ENCODE measurements at places on chromosomes 1 and 21.
A peak's percentile ranks its signal among the peaks of the same experiment; 100 is the strongest.

DNA sequence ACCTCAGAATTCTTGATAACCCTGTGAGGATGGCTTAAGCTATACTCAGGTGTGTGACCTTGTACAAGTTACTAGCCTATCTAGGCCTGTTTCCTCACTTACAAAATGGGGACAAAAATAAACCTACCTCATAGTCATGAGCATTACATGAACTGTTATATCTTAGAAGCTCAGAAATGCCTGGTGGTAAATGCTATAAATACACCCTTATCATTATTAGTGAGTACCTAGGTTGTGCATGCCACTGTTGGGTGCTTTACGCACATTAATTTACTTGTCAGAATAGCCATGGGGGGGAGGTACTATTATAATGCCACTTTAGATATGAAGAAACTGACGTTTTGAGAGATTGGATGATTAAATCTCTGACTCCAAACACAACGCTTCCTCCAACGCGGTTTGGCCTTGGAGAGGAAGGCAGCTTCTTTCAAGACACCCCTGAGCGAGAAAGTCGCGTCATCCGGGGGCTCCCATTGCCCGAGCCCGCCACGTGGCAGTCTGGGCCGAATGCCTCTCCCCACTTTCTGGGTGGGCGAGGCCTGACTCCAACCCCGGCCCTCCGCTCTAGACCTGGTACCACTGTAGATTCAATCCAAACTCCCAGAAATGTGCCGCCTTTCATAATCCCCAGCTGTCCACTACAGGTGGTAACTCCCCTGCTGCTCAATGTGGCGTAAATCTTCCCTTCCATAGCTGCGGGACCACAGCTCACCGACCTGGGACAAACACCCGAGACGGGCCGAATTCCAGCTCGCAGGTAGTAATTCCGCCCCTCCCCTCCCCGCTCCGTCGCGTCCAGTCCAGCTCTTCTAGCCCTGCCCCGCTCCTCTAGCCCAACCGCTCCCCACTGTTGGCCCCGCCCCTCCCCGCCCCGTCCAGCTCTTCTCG is 771 bp upstream of the RAD54L start:
- DNase-seq, result peak; percentile 56

- peak; percentile 44 for DNase-seq
Observed at GRCh38 chr1:16032388-16033102, 10.7 kb downstream of the CLCNKA start.

- no peak for DNase-seq
Observed at GRCh38 chr1:246450611-246451251, 56.3 kb downstream of the SMYD3 start.

DNA sequence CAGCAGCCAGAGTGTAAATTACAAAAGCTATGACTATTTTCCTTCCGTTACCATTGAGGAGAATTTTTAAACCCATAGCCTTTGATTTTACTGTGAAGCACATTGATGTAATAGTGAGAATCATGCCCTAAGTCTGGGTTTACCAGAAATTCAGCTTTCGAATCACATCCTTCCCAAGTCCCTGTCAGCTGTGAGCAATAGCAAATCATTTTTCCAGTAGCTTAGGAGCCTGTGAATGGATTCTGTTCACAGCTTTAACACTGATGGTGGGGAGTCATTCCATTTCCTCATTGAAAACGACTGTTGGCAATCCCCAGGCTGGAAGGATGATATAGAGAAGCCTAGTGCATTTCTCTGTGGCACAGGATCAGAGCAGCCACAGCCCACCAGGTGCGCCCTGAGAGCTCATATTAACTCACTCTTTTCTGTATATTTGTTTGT is 82.2 kb upstream of the C1orf105 start:
- DNase-seq, result no peak

DNA sequence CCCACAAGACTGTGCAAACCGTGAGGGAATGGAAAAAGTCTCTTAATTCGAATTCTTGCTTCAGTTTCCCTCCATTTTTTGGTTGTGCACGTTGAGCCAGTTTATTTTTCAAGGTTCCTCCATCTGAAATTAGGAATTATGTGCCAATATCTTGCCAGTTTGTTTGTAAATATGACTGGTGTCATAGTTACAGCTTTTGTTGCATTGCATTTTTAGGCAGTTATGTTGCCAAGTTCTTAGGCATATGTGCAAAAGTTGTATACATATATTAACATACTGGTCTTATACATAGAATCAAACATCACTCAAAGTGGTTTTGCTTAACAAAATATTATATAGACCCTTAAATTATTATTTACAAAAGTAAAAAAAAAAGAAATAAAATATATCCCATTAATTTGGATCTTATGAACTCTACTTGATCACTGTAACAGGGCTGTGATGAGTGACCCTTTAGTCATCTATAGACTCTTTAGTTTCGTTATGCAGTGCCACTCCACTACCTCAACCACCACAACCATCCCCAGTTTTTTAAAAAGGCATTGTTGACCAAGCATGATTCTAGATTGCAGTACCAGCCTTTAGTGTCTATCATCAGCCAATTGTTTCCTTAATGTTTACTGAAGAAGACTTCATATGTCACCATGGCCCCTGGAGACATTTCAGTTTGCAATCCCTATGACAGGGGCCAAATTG is 20.9 kb upstream of the DYNLT5 start:
- DNase-seq, result no peak

DNA sequence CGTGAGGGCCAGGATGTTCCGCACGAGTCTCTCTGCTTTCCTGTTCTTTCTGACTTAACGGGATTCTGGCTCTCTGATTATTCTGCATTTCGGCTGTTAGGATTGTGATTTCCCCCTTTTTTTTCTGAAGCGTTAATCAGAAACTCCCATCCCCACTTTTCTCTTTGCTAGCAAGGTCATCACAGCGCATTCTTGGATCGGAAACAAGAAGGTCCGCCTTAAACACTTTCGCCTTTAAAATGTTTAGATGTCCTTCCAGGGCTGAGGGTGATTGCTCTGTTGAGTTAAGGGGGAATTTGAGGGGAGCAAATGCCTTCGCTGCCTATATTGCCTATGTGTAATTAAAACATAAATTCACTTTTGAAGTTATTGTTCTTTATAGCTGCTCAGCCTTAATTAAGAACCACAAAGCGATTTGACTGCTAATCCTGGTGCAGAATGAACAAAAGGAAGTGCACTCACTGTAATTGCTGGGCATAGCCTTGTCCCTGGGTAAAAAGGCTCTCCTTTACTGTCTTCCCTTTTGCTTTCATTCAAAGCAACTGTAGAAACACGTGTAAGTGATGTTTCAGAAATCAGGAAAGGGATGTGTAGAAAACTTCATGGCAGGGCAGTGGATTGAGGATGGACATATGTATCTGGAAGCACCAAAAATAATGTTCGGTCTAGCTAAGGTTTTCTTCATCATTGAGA is 1.2 kb downstream of the LAMC1 start:
- DNase-seq, result no peak

DNA sequence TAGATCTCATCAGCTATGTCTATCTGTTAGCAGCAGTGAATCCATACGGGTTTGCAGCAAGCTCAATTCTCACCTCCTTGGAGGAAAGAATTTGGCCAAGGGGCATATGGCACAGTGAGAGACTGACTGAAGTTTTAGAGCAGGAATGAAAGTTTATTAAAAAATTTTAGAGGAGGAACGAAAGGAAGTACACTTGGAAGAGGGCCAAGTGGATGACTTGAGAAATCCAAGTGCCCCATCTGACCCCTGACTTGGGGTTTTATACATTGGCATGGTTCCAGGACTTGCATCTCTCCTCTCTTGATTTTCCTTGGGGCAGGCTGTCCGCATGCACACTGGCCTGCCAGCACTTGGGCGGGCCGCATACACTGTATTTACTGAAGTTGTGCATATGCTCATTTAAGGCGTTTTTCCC is 9.2 kb upstream of the OSBPL9 start:
- no peak for DNase-seq

DNA sequence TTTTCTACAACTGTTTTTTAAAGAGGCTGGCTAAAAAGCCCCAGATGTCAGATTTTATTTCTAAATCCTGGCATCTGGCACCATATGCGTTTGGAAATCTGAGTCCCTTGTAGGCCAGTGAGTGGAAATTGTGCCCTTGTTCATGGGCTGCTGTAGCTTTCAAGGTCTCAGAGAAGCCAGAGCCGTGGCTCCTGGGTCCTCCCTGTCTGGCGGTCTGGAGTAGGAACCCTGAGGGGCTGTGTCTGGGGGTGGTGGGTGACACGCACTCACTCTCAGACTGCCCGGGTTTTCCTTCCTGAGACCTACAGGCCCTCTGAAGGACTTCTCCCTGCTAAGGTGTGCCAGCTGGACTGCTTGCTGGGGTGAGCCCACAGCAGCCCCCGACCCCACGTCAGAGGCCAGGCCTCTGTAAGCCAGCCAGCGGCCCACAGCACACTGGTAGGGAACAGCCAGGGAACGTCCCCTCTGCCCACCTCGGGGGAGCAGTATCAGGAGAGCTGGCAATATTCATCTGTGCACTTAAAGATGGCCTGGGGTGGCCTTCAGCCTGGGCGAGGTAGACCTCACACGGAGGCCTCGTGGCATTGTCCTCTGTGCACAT is 151.5 kb downstream of the PEX14 start:
- no peak for DNase-seq

DNA sequence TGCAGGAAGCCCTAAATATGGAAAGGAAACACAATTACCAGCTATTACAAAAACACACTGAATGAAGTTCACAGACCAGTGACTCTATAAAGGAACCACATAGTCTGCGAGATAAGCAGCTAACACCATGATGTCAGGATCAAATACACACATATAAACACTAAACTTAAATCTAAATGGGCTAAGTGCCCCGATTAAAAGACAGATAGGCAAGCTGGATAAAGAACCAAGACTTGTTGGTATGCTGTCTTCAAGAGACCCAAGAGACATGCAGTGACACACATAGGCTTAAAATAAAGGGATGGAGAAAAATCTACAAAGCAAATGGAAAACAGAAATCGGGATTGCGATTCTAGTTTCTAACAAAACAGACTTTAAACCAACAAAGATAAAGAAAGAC is 121.9 kb downstream of the SLC5A9 start:
- DNase-seq, result no peak

GRCh38 chr1:184143449-184143848 is 91.9 kb downstream of the TSEN15 start:
- no peak for DNase-seq

DNA sequence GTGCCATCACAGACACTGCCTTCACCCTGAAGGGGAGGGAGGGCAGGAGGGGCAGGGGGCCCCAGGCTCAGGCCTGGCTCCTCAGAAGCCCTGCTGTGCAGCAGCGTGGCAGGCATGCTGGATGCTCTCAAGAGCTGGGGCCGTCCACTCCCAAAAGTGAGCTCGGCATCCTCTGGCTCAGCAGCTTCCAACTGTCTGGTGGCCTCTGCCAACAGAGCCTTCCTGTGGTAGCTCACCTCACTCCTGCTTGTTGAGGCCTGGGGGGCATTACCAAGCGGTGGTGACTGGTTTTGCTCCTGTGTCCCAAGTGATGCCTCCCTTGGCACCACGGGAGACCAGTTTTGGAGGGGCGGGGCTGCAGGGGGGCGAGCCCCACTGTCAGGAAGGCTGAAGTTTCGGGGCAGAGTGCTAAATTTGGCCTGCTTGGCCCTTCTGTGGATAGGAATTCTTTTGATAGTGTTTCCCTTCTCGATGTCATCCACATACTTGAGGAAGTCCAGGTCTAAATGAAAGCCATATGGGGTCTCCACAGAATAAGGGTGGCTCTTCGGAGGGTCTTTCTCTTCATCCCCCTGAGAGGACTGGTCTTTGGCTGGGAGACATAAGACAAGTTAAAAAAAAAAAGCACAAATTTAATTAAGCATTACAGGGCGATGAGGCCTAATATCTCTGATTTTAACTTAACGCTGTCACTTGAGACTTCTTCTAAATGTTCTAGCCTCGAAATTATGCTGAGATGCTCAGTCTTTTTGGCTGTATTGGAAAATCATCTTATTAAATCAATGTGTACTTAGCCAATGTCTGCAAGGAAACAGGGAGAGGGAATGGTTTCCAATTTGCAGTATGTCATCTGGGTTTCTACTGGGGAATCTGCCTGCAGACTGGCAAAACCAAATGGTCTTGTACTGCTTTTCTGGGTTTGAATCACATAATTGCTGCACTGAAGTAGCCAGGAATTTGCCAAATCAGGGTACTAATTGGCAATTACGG is 44.4 kb downstream of the KANK4 start:
- DNase-seq, result no peak

GRCh38 chr1:189350983-189351616 is 1126.6 kb downstream of the BRINP3 start:
- no peak for DNase-seq

GRCh38 chr1:239803781-239804180 is 287.9 kb upstream of the FMN2 start:
- no peak for DNase-seq

DNA sequence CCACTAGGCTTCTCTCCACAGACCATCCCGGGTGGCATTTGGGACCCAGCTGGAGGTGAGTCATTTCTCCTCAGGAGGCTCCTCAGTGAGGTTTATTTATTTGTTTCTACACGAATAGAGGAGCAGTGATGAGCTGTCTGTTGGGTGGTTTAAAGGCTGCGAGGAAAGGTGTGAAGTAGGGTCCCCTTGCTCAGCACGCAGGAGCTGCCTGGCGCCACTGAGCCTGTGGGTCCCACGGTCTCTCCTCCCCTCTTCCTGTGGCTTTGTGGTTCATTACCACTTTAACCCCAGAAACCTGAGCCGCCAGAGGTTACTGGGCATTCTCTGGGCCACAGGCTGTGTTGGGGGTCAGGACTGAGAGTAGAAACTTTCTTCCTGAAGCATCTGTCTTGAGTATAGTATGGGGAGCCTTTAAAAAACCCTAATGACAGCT is 39.9 kb downstream of the IL6R start:
- DNase-seq, result peak; percentile 68

DNA sequence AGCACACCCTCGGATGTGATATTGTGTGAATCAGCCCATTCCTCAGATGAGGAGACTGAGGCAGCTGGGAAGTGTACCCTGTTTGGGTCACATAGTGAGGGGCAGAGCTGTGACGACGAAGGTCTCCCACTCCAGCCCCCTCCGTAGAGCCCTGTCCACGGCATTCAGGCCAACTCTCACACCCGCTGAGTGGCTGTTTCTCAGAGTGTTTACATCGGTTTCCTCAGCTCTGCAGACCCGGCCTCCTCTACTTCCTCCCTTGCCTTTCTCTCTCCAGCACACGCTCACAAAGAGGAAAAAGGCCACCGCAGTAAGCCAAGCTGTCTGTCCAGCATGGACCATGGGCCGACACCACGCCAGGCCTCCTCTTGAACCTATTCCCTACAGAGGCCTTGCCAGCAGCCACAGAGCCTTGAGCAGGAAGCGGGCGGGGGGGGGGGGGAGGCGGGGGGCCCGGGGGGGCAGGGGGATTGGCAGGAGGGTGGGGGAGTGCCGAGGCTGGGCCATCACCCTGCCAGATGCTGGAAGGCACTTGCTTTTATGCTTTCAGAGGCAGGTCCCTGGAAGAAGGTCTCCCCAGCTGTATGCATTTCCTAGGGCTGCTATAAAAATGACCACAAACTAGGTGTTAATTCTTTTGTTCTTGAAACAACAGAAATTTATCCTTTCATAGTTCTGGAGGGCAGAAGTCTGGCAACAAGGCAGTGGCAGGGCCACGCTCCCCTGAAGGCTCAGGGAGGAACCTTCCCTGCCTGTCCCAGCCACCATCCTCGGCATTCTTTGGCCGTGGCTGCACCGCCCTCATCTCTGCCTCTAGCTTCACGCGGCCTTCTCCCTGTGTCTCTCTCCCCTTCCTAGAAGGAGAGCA is 178.4 kb downstream of the PSMG1 start:
- peak; percentile 18 for DNase-seq

- no peak for DNase-seq
Observed at GRCh38 chr1:216542263-216542662, 119.0 kb upstream of the USH2A start.

- DNase-seq, result no peak
Observed at GRCh38 chr1:32539584-32540571, 651 bp downstream of the ZBTB8A start.

All from CD4-positive, alpha-beta T cell treated with Interleukin-17A for 4 hours (primary cell).